T-helper 1 cell (primary cell): ENCODE measurements at places on chromosomes 2 and 18.

DNA sequence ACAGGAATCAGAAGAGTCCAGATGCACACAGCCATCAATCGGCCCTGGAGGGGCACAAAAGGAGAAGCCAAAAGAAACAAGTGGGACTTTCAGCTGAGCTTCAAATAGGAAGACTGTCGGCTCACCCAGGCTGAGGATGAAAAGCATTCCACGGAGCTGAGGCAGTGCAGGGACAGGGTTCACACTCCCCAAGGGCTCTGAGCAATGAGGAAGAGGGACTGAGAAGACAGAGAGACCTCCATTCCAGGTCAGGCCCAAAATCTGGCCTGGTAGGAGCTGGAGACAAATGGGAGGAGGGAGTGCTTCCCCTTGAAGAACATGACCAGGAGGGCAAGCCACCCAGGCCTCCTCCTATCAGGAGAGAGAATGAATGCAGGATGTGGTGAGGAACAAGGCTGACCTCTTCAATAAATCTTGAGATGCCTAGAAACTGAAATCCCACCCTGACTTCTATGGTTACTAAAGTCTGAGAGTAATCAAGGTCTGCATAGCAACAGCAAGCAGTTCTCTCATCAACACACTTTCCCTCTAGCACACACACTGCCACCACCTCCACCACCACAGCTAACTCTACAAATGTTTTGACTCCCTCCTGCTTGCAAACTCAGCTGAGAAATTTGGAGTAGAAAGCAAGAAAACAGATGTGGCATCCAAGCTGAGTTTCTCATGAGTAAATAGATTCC is 434.4 kb downstream of the TNS1 start:
- DNase-seq: no peak

- no peak for DNase-seq
Measured at GRCh38 chr2:238027058-238027457, 33.7 kb upstream of the SCLY start.

DNA sequence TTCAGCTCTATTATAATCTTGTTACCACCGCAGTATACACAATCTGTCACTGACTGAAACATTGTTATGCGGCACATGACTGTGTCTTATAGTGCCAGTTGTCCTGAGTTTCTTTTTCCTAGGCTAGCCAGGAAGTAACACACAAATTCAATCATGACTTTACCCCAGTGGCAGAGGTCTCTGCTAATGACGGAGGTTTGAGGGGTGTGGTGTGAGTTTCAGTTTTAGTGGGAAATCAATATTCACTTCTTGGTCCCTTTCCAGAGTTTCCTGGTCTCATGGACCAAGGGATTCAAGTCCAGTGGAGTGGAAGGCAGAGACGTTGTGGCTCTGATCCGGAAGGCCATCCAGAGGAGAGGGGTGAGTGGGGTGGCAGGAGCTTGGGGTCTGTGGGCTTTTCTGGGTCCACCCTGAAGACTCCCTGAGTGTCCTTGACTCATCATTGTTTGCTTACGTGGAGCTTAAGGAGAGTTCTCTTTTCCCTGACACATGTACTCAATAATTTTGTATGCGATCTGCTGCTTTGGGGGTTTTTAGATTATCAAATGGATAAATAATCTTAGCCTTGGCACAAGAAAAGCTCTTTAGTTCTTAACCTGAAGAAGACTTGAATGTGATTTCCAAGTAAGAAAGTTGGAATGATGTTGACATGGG is 39.2 kb downstream of the HK2 start:
- DNase-seq: no peak

DNA sequence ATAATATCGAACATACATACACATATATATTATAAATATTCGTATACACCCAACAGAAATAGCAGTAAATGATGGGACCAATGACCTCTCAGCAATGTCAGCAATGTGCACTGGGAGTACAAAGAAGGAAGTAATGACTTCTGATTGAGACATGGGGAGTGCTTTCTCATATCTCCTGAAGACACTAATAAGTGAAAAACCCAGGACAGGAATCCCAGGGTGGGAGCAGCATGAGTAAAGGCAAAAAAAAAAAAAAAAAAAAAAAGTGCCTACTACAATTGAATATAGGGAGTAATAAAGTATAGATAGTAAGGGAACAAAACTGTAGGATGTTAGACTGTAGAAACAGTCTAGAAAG is 491.3 kb downstream of the IRS1 start:
- DNase-seq: no peak

- DNase-seq: no peak
Measured at GRCh38 chr2:28547906-28548600, 52.2 kb downstream of the PLB1 start.

DNA sequence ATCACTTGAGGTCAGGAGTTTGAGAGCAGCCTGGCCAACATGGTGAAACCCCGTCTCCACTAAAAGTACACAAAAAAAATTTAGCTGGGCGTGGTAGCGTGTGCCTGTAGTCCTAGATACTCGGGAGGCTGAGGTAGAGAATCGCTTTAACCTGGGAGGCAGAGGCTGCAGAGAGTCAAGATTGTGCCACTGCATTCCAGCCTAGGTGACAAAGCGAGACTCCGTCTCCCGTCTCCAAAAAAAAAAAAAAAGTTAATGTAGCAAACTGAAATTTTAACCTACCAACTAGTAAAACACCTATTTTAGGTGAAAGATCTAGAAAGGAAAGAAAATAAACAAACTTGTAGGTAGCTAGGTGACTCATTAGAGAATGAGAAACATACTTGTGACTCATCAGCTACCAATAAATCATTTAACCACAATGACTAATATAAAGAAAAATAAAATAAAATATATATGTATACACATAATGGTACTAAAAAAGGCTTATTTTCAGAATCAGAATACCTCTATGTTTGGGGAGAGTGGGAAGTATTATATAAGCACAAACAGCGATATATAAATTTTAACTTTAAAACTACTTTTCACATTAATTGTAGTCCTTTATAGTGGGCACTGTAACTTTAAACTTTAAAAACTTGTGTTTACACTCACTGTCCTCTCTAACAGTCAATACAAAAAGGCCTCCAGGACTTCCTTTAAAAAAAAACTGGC is 36.6 kb downstream of the DARS1 start:
- DNase-seq: no peak

DNA sequence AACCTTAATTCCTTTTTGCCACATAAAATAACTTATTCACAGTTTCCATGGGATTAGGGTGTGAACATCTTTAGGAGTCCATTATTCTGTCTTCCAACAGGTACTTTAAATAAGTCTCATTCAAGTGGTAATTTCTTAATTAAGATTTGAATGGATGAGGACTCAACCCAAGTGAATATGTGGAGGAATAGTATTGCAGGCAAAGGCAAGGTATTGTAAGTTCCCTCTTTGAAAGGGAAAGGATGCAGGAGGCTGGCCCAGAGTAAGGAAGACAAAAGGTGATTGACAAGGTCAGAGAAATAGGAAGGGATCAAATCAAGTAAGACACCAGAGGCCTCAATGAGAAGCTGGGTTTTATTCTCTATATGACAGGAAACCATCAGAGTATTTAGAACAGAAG is 238.2 kb upstream of the RBMS1 start:
- DNase-seq: no peak

DNA sequence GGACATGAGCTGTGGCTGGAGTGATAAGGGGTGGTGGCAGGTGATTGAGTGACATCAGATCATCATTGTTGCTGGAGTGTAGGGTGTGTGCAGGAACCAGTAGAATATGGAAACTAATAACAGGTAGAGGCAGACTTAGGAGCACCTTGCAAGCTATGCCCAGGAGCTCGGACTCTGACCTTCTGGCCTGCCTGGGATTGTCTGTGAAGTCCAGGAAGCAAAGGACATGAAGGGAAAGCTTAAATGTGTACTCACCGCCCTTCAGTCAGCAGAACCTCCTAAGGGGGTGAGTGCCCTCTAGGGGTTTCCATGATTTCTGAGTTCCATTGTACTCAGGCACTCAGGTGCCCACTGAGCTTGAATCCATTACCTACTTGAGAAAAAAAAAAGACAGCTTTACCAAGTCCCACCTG is 104.2 kb downstream of the CRIM1 start:
- DNase-seq: no peak

DNA sequence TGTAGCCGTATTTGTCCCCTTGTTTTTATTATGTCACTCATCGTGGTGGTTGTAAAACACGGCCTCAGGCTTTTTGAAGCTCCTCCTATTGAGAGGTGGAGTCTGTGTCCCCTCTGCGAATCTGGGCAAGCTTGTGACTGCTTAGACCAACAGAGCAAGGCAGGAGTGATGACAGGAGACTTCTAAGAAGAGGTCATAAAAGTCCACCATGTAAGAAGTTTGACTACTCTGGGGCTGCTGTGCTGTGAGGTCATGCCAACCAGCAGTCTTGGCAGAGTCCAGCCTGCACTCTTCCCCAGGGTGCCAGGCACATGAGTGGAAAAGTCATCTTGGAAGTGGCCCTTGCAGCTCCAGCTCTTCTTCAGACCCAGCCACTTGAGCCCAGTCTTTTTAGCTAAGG is 83.8 kb upstream of the SPTBN1 start:
- DNase-seq: no peak

- no peak for DNase-seq
Measured at GRCh38 chr2:201953396-201953795, 80.3 kb upstream of the FZD7 start.

DNA sequence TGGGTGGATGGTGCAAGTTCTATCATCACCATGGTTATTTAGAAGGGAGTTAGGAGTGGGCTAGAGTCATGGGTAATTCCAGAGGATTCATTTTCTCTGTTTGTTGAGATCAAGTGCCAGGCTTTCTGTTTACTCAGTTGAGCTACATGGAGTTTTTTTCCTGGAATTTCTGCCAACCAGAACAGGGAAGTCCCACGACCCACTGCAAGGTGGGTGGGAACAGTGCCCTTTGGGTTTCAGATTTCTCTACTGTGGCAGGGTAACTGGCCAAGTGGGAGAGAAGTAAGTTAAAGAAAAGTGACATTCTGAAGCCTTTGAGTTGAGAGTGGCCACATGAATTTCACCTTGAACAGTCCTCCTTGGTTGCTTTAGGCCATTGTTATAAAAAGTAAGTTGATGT is 138.9 kb downstream of the SLC39A10 start:
- no peak for DNase-seq

DNA sequence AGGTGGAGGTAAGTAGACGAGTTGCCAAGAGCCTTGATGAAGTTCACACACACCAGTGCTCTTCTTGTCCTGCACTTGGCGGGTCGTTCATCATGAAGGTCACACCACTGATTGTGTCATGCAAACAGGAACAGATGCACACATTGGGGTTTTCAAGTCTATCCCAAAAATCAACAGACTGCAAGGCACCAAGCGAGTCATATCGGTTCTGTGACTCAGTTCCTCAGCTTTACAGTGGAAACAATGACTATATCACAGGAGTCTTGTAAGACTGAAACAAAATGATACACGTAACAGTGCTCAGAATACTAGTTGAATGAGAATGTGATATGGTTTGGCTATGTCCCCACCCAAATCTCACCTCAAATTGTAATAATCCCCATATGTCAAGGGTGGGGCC is 526.9 kb upstream of the ID2 start:
- no peak for DNase-seq
